ENCODE measurements at places on chromosomes 12 and 14.
A peak's percentile ranks its signal among the peaks of the same experiment; 100 is the strongest.

DNA sequence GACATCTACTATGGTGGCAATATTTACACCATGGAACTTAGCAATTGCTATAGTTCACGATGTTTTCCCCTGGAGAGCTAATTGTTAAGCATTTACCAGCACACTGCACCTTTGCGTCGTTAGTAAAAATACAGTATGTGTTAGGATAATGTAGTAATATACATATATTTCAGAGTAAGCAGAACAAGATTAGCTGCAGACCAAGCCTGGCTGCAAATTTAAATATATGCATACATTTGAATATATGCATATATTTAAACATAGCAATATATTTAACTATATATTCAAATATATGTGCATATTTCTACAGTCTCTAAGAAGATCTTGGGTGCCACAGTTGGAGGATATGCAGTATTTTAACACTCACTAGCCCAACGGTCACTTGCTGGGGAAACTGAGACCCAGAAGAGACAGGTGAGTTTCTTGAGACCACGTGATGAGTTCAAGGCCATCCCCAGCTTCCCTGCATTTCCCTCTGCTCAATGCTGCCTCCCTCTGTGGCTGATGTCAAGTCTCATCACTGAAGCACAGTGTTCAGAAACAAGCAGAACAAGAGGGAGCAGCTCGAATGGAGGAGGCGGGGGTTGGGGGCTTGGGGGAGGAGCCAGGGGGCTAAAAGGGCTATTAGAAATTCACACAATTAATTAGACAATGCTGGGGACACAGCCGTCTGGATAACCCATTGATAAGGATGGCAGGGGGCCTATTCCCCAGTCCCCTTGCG is 708.0 kb downstream of the MED13L start:
- no peak for DNase-seq

DNA sequence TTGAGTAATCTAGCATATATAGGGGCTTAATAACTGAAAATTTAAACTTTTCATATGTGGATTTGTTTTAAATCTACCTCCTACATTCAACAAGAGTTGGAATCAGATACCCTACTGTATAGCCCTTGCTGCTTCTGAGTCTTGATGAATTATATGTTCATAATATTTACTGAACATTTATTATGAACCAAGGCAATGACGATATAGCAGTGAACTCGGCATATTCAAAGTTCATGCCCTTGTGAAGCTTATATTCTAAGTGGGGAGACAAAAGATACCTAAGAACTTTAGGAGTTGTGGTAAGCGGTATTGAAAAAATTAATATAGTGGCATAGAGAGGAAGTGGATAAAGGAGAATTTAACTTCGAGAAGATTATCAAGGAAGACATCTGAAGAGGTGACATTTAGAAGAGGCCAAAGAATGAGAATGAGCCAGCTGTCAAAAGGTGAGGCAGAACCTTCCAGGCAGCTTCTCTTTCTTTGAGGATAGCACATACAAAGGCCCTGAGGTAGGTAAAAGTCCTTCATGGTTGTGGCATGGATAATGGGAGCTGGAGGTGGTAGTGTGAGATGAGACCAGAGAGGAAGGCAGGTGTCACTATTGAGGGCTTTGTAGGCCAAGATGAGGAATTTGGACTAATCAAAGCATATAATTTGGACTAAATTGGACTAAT is 10.2 kb downstream of the EID3 start:
- no peak for DNase-seq

DNA sequence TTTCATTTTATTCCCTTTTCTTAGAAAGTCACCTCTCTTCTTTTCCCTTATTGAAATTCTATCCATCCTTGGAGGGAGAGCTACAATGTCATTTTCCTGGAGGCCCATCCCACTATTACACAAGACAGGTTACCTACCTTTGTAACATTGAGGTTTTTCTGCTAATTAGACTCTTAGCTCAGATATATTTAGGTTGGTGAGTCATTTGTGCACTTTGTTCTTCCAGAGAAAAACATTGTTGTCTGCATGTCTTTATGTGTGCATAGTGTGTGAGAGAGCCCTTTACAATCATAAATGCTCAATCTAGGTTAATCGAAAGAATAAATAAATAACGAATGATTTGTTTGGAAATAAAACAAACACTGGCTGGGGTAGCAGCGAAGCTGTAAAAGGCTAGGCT is 191.8 kb downstream of the DACT1 start:
- DNase-seq: no peak

GRCh38 chr14:98912655-98913054 is 359.3 kb downstream of the BCL11B start:
- no peak for DNase-seq

DNA sequence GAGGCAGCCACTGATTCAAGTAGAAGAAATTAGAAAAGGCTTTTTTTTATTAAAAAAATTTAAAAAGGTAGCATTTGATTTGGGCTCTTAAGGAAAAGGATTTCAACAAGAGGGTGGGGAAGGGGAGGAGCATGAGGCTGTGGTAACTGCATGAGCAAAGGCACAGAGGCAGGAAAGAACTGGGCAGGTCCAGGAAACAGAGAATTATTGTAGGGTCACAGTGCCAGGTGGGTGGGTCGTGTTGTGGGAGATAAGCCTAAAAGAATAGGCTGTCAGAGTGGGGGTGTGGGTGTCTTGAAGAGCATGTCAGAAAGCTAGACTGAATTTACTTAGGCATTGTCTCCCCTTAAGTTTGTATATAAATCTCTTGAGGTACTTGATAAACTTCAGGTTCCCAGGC is 7.8 kb downstream of the LIMA1 start:
- DNase-seq: no peak

DNA sequence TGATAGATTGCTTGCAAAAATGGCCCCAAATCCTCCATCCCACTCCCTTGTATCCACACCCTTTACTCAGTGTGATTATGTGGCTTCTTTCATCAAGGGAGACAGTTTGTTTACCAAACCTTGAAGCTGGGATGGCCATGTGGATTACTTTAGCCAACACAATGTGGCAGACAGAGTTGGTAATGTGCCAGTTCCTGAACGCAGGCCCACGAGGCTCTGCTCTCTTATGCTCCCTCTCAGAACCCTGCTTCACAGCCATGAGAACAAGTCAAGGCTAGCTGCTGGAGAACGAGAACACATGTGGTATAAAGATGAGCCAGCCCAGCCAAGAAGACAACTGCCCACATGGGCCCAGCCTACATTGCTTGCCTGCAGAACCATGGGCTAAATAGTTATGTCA is 162.3 kb downstream of the NDUFA12 start:
- no peak for DNase-seq

DNA sequence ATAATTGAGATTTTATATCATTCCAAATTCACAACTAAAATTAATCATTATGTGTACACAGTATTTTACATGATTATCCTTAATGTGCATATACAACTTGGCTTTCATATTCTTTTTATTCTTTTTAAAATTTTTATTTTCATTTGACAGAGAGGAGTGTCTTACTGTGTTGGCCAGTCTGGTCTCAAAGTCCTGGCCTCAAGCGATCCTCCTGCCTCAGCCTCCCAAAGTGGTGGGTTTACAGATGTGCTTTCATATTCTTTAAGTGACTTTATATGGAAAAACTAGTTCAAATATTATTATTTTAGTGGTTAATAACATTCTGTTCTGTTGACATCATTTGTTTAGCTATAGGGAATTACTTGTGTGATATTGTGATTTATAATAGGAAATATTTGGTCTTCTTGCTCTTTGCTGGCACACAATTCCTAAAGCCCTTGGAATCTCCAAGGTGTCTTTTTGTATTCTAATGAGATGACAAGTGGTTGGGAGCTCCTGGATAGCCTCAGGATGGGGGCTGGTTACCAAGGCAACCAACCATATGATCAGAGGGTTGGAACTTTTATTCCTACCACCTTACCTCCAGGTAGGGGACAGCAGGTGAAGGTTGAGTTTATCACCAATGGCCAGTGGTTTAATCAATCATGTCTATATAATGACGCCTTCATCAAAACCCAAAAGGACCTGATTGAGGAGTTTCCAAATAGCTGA is 16.0 kb upstream of the ZNF410 start:
- DNase-seq: no peak

- peak; percentile 13 for DNase-seq
These were observed 200.3 kb upstream of the CAND1 start for GRCh38 chr12:67068761-67069450.

DNA sequence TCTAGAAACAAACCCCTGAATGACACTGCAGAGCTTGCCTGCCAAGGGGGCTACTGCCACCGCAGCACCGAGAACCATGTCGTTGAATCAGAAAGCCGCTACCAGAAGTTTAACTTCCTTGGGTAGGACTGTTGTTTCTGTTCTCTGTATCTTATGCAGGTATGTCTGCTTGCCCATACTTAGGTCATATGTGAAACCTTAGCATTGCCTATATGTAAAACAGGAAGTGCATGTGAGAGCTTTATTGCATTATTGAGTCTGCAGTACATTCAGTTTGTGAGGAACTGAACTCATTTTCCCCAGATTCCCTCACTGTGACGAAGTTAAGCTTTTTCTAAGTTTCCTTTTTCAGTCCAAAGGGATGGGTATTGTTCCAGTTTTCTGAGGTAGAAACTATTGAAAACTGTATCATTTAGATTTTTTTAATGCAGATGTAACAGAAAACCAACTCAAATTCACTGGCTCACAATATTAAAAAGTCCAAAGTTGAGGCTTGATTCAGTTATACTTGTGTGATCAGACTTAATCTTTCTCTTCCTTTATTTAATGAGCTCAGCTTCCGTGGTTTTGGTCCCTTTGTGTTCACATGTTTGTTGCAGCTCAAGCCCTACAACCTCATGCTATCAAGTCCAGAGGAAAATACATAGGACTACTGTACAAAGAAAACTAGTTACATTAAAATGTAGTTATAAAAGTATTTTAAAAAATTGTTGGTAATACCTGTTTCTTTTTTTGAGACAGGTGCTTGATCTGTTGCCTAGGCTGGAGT is 6.9 kb downstream of the FBXO34 start:
- DNase-seq: no peak

- no peak for DNase-seq
These were observed 321.0 kb downstream of the TMEM121 start for GRCh38 chr14:105847400-105847799.

- no peak for DNase-seq
These were observed 25.4 kb upstream of the PELI2 start for GRCh38 chr14:56092763-56093162.

DNA sequence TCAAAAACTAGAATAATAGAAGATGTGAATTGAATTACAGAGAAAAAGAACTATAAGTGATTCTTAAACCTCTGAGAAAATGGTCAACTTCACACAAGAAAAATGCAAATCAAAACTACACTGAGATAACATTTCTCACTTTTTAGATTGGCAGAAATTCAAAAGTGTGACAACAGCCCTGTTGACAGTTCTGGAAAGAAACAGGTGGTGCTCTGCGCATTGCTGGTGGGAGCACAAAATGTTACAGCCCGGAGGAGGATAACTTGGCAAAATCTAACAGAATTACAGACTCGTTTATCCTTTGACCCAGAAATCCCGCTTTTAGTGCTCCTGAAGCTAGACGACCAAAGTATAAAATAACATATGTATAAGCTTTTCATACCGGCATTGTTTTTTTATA is 222.5 kb upstream of the CNTN1 start:
- DNase-seq: no peak

GRCh38 chr14:29649170-29649569 is 278.5 kb downstream of the PRKD1 start:
- DNase-seq: no peak

GRCh38 chr12:102638777-102639176 is 158.4 kb upstream of the IGF1 start:
- no peak for DNase-seq

- no peak for DNase-seq
These were observed 699 bp upstream of the CD69 start for GRCh38 chr12:9761419-9761781.

- DNase-seq: no peak
These were observed 59.9 kb downstream of the DICER1 start for GRCh38 chr14:95097385-95097784.

DNA sequence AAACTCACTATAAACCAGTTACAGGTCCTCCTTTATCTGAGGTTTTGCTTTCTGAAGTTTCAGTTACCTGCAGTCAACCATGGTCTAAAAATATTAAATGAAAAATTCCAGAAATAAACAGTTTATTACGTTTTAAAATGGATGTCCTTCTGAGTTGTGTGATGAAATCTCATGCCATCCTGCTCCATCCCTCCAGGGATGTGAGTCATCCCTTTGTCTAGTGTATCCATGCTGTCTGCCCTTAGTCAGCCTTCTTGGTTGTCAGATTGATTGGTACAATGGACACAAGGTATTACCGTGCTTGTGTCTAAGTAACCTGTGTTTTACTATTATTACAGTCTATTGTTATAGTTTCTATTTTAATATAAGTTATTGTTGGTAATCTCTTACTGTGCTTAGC is 328.3 kb downstream of the APAF1 start:
- DNase-seq: no peak

- no peak for DNase-seq
These were observed 126.7 kb upstream of the HIF1A start for GRCh38 chr14:61568572-61569011.

GRCh38 chr14:100773331-100774163 is 46.9 kb downstream of the DLK1 start:
- DNase-seq: no peak

DNA sequence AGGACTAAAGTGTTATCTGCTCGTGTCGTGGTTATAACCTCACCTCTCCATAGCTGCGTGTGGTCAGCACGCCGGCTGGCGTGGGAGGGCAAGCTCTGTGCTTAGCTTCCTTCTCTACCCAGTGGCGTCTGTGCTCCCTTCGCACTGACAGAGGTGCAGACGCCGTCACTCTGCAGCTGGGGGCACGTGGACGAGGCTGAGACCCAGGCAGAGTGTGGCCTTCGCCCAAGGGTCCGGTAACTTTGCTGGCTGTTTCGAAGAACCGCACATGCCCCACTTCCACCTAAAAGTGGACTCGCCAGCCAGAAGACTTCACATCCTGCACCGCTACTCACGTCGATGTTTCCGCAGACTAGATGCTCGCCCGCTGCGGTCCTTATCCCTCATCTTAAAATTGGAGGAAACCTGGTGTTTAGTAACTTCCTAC is 35.9 kb upstream of the DYNC1H1 start:
- DNase-seq: no peak

DNA sequence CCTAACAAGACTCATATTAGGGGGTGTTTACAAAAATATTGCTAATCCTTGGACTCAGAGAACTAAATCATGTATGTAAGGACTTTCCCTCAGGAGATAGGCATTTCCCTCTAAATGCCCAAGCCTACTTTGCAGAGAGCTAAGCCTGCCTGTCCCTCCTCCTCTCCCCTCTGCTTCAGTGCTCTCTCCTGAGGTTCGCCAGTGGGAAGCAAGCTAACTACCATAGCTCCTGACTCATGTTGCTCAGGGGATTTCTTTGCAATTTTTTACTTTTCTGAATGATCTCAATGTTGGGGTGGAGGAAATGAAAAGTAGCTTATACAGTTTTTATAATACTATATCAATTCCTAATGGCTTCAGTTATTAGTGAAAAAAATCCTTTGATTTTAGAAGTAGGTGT is 29.6 kb downstream of the IFT43 start:
- DNase-seq: no peak

Measured in activated naive CD4-positive, alpha-beta T cell (primary cell).